NAMALWA (cell line): ENCODE measurements at places on chromosomes 7 and 10.
A peak's percentile ranks its signal among the peaks of the same experiment; 100 is the strongest.

DNA sequence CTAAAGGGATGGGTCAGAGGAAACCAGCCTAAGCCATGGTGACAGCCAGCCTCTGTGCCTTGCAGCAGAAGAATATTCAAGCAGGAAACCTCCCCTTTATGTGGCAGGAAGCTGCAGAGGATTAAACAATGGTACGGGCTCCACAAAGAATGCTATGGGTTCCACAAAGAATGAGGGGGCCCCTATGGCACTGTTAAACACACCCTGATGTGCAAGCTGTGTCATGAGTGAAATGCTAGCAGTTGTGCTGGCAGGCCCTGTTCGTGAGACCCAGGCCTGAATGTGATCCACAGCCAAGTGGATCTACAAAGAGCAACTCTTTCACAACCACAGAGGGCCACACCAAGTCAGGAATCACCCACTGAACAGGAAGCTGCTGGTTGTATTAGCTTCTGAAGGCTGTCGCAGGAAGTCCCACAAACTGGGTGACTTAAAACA lies 68.9 kb downstream of the MYOF start:
- no peak for DNase-seq

DNA sequence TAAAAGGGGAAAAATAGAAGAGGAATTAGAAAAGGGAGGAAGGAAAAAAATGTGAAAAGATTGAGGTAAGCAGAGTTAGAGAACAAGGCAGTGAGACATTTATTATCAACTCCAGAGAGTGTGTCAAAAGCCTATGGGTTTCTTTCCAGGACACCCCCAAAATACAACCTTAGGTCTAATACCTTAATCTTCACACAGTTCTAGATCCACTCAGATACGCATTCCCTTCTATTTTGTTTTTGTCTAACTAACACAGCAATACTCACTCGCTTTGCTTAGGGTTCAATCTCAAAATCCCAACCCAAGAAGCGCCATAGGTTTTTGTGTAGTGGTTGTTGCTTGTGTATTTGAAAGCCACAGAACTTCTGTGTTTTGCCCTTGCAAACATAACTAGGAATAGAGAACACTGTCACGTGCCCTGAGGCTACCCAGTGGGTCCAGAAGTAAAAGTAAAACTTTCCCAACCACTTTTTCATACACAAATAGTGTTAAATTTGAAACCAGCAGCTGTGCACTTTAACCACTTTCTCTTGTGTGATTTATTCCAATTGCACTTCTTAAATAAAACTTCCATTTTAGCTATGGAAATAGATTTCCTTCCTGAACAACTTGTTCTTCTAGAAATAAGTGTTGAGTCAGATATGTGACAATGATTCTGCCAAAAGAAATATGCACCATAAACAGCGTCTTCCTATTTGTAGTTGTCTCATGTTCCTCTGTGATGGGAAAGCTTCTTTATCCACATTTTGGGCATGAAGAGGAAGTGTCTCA lies 414.7 kb upstream of the GHITM start:
- DNase-seq, result no peak

GRCh38 chr7:159191236-159191635 lies 46.6 kb upstream of the VIPR2 start:
- DNase-seq, result no peak

- no peak for DNase-seq
These were observed 756.0 kb downstream of the KCNMA1 start for GRCh38 chr10:76881477-76882220.

- DNase-seq, result no peak
These were observed 26.3 kb downstream of the CPXM2 start for GRCh38 chr10:123865350-123865749.

DNA sequence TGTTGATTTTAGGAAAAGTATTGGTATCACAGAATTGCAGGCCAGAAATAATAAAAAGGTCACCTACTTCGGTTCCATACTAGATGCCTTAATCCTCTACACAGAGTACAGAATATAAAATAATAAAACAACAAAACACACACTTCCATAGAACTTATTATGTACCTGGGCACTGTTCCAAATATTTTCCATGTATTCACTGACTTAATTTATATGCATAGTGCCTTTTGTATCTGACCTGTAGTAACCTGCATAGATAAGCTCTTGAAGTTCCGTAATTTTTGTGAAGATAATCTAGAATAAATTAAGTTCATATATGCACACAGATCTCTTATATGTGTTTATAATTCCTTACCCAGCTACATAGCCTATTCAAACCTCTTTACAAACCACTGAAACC lies 78.3 kb downstream of the RAPGEF5 start:
- DNase-seq, result no peak

- no peak for DNase-seq
These were observed 12.8 kb downstream of the DNMBP start for GRCh38 chr10:99996671-99997648.

- DNase-seq, result peak; percentile 89
These were observed 96.6 kb upstream of the NPTX2 start for GRCh38 chr7:98520356-98520951.

DNA sequence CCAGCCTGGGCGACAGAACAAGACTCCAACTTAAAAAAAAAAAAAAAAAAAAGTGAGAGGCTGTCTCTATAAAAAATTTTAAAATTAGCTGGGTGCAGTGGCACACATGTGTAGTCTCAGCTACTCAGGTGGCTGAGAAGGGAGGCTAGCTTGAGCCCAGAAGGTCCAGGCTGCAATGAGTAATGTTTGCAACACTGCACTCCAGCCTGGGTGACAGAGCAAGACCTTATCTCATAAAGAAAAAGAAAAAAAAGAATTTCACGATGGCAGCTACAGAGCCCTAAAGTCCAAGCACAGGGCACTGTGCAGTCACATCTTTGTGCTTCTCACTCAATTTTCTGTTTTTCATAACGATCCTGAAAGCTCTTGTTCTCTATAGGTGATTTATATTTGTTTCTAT lies 209.5 kb upstream of the KCTD7 start:
- no peak for DNase-seq

DNA sequence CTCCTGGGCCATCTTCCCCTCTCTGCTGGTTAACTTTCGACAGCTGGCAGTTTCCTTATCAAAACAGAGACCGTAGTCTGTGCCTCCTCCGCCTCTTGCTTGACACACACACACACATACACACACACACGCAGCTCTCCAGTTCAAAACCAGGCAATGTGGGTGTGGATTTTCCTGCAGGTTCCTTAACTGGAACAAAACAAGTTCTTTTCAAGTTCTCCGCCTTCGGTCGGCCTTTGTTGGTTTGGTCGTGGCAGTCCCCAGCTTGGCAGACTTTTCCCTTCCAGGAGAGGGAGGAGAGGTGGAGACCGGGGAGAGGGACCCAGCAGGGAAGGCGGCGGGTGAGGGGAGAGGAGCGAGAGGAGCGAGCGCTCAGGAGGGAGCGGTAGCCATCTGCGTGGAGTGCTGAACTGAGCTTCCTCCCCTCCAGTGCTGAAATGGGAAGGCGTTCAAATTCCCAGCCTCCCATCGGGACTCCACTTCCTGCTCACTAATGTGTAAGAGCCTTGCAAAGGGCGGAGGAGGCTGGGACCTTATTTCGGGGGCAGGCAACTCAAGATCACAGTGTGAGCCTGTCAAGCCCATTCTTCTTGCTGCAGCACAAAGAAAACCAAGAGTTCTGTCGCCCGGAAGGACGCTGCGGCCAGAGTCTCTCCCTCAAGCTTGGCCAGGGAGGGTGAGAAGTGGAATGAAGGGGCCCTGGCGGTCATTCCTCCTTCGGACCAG lies 120.6 kb downstream of the PRPF18 start:
- no peak for DNase-seq

GRCh38 chr10:69839696-69840345 lies 38.1 kb downstream of the COL13A1 start:
- no peak for DNase-seq

DNA sequence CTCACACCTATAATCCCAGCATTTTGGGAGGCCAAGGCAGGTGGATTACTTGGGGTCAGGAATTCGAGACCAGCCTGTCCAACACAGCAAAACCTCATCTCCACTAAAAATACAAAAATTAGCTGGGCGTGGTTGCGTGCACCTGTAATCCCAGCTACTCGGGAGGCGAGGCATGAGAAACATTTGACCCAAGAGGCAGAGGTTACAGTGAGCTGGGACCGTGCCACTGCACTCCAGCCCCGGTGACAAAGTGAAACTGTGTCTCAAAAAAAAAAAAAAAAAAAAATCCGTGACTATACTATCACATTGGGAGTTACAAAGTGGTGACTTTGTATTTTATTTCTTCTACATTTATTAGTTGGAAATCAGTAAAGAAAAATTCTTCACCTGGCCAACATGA lies 101.2 kb downstream of the EPC1 start:
- DNase-seq, result no peak

GRCh38 chr7:99365318-99366141 lies 9.0 kb upstream of the ARPC1B start:
- DNase-seq, result peak; percentile 57

GRCh38 chr10:129970465-129971364 lies 6.6 kb upstream of the EBF3 start:
- no peak for DNase-seq

DNA sequence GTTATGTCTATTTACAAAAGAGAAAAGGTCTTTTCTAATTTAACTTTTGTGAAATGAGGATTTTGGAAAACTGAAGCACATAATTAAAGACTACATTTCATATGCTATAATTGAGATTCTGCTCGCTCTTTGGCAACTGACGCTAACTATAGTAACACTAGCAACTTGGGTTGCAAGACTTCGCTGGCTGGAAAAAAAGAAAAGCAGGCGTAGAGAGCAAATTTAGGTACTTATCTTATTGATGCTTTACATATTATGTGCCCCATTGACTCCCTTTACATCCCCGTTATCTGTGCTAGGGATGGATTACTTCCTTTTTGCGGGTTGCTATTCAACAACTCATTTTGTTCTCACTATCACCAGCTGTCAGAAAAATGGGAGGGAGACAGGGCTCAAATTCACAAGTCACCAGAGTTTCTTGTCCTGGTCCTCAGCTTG lies 10.5 kb downstream of the SEMA3C start:
- no peak for DNase-seq

DNA sequence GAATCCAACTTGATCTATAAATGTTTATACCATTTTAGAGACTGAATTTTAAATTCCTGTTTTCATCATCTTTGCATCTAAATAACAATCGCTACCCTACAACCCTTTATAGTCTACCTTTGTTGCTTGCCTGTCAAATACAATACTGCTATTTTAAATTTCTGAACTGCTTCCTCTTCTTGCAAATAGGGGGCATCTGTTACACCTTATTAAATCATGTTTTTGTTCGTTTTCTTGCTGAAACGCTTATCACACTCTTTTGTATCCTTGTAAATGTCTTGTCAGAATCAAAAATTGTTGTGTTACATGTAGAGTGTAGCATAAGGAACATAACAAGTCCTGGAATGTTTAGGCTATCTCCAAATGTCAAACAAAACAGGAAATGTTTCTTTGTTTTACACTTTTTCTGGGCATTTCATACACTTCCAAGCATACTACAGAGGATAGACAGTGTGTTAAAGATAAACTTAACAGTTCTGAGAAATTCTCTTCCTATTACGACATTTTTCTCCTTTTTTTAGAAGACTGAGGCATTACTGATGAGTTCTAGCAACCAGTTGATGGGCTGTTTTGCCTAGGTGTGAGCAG lies 281.3 kb downstream of the GPR158 start:
- DNase-seq, result no peak

GRCh38 chr10:107206833-107207232 lies 42.3 kb upstream of the SORCS1 start:
- DNase-seq, result no peak

DNA sequence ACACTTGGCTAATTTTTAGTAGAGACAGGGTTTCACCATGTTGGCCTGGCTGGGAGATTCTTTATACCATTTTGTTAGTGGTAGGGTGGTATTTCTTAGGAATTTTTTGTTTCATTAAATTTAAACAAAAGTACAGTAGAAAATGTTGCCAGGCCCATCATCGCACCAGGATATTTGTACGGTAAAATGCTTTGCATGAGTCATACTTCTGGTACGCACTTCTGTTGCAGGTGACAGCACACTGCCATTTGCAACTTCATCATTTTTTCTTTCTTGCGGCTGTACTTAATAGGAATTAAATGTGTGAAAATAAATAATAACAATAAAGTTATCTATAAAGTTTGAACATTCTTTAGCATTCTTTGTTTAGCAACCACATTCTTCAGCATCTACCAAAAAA lies 195.6 kb downstream of the SKAP2 start:
- DNase-seq, result no peak

DNA sequence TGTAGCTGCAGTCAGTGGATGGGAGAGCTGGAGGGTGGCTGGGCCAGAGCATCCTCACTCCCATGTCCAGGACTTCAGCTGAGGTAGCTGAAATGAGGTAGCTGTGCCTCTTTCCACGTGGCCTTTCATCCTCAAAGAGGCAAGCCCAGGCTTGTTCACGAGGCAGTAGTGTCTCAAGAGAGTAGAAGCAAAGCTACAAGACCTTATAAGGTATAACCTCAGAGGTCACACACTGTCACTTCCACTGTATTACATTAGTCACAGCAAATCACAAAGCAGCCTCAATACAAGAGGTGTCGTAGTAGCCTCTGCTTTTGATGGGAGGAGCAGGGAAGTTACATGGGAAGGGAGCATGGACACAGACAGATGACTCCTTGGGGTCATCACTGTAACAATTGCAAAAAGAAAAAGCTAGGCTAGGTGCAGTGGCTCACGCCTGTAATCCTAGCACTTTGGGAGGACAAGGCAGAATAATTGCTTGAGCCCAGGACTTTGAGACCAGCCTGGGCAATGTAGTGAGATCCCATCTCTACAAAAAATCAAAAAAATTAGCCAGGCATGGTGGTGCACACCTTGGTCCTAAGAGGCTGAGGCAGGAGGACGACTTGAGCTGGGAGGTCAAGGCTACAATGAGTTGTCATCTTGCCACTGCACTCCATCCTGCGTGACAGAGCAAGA lies 97.5 kb downstream of the SKIDA1 start:
- no peak for DNase-seq

DNA sequence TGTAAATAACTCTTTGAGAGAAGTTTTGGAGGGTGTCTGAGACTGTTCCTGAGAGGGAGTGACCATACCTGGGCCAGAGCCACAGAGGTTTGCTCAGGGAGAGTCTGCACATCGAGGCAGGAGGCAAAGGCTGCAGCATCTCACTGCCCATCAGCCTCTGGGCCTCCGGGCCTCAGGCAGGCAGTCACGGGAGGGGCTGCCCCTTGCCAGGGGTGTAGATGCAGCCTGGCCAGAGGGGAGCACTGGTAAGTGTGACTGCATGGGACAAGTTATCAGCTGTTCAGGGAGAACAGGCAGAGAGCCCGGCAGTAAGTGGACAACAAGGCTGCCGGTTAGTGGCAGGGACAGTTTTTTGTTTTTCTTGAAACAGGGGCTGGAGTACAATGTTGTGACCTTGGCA lies 55.9 kb downstream of the ZNF467 start:
- DNase-seq, result no peak

GRCh38 chr10:3781468-3782145 lies 3.4 kb downstream of the KLF6 start:
- peak; percentile 13 for DNase-seq

GRCh38 chr7:16963044-16963443 lies 81.3 kb upstream of the AGR3 start:
- DNase-seq, result no peak
